Uterus (tissue), 4 donors: ENCODE measurements at places on chromosomes 13 and 19.

- DNase-seq = peak; percentile 99
Observed at GRCh38 chr19:1103708-1104310, at the start of gene GPX4. TSS of gene GPX4 (plus strand) at chr19:1103994. CDS start at chr19:1104044, 50 bp downstream.

- DNase-seq = no peak
Observed at GRCh38 chr13:41188584-41188983, 5.8 kb downstream of the KBTBD7 start.

DNA sequence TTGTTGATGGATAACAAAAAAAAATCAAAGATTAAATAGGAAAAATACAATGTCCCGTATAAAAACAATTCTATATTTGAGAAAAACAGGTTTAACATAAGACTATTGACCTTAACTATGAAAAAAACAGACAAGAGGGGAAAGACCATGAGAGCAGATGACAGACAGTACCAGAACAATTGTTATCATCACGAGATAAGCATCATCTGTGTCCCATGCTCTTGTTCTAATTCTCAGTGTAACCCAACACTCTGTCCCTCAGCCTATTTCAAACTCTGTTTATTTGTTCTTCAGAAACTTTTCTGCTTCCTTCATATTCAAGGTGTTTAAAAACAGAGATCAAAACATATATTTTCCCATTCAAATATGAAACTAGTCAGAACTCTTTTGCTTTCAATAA is 216.4 kb downstream of the PCDH9 start:
- DNase-seq = no peak

DNA sequence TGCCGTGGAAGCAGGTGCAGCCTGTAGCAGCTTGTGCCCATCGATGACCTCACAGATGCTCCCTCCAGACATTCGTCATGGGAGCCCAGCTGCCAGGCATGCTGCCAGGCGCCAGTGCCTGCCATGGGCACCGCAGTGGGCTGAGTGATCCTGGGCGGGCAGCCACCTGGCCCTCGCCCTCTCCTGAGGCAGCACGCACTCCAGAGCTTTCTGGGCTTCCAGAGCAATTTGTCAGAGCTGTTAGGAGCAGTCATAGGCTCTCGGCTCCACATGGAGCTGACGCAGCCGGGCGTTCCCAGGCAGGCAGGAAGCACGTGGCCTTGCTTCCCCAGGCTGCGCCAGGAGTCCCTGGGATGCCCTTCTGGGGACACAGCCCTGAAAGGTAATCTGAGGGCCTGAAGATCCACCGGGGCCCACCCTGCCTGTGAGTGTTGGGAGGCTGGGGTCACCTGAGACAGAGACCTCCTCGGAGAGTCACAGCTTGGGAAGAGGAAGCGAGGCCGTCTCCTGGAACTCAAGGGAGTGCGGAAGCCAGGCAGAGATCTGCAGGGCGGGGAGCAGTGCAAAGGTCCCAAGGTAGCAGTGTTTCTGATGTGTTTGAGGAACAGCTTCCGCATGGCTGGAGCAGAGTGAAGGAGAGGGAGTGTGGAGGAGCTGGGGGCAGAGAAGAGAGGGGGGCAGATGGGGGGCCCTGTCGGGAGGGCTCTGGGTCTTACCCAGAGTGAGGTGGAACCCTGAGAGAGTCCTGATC is 50.6 kb downstream of the DPF1 start:
- no peak for DNase-seq

DNA sequence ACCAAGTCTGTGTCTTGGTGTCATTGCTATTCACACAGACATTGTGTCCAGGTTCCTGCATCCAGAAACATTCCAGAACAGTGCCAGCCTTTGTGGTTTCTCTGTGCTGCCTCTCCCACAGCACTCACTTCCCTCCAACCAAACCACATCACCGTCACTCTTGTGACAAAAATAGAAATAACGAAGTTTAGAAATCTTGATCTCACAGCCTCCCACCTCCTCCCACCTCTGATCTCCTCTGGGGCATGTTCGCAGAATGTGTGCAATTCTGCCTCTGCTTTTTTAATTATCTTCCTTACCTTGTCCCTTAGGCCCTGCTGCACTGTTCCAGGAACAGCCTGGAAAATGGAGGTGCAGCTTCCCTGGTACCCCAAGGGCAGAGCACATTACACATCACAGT is 8.7 kb upstream of the SERPINE3 start:
- no peak for DNase-seq
